ENCODE measurements at places on chromosomes 6 and 20. TPM values are rescaled to one million over a fixed set of nuclear protein-coding genes. Genes with fewer than 3 reads are reported as not detected.

The ZNF165 gene
- polyA plus RNA-seq = not detected

DNA sequence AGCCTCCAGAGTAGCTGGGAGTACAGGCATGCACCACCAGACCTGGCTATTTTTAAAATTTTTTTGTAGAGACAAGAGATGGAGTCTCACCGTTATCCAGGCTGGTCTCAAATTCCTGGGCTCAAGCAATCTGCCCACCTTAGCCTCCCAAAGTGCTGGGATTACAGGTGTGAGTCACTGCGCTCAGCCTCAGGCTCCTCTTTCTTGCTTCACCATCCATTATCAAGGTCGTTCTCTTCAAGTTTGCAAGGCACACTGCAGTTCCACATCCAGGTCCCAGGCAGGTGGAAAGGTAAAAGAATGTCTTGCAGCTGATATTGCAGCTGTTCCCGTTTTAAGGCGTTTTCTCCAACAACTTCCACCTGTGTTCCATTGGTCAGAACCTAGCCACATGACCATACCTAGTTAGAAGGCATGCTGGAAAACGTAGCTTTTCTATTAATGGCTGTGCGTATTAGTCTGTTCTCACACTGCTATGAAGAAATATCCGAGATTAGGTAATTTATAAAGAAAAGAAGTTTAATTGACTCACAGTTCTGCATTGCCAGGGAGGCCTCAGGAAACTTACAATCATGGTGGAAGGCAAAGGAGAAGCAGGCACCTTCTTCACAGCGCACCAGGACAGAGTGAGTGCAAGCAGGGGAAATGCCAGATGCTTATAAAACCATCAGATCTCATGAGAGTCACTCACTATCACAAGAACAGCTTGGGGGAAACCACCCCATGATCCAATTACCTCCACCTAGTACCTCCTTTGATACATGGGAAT, 51.7 kb downstream of the PCNA start:
- no peak for DNase-seq

DNA sequence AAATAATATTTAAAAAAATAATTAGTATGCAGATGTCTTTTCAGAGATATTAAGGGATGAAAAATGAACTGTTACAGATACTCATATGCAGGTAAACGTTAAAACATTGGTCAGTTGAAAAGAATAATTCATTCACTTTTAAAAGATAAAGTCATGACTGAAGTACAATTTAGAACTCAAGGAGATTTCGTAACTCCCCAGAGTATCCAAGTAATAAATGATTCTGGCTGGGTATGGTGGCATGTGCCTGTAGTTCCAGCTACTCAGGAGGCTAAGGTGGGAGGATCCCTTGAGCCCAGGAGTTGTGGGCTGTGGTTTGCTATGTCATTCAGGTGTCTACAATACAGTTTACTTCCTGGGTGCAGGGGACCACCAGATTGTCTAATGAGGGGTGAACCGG, 122.3 kb upstream of the TMEM181 start:
- DNase-seq = no peak

GRCh38 chr6:137341681-137342195, 122.6 kb upstream of the IFNGR1 start:
- DNase-seq = peak; percentile 69

DNA sequence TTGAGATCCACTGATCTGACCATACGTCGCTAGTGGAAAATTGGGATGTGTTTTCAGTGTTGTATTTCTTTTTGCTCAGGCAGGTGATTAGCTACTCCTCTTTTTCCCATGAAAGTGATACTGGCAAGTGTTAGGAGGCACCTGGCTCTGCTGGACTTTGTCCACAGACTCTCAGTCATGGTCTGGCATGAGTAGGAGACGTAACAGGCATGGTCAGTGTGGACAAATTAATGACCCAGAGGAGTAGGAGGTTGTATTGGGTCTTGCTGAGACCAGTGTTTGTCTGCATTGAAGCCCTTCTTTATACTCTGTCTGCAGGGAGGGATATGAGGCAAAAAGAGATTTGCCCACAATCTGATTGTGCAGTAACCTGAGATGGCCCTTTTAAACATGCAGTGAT, 178.7 kb downstream of the DTNBP1 start:
- no peak for DNase-seq

DNA sequence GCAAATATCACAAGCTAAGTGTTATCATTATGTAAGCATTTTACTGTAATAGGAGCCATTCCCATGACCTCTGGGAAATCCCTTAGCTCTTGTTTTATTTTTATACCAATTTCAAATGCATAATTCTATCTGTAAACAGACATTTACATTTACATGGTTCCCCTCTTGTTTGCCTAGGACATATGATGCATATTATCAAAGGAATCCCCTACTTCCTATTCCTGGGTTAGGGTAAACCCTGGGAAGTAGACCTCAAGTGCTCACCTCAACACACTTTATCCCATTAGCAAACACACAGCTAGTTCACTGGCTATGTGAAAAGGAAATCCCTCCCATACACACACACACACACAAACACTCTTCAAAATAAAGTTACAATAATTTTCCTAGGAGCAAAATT, 27.1 kb downstream of the PDE10A start:
- DNase-seq = no peak

The TM9SF4 gene
- 38.5 TPM for polyA plus RNA-seq

DNA sequence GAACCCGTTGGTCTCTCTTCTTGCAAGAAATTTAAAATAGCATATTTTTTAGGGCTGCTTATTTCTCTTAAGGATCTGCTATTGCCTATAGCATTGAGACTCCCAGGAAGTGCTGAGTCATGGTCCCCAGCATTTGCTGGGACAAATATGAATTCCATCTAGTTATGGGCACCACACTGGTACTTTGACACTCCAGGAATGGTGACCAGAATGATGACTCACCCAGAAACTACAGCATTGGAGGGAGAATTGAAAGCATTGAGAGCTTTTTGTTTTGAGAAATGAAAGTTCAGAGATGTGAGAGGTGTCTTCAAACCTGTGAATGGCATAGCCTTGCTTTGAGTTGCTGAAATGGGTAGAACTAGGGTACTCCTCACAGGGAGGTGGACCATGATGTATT, 699.7 kb downstream of the DHX35 start:
- DNase-seq = no peak

DNA sequence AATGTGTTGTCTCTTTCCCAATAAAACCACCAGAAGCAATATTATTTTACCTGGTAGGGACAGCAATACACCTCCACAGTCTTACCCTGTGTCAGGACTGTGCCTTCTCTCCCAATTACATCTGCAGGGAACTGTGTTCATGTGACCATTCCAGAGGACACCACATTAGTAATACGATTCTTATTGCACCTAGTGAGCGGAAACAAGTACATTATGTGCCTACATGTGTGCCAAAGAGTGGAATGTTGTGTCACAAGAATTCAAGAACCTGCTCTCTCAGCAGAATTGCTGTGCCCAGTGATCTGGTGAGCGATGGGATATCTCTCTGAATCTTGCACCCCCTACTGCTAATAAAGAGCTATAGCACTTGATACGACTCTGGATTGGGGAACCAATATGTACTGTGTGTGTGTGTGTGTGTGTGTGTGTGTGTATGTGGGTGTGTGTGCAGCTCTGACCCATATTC, 57.4 kb upstream of the FOXC1 start:
- peak; percentile 7 for DNase-seq

- DNase-seq = no peak
Measured at GRCh38 chr6:105893741-105894140, 192.4 kb upstream of the PRDM1 start.

GRCh38 chr6:20402342-20403069, 827 bp downstream of the E2F3 start:
- DNase-seq = peak; percentile 60
